Stimulated activated CD4-positive, alpha-beta T cell treated with anti-CD3 and anti-CD28 coated beads, Interleukin-15, amount 100 ng/mL, for 1 hour (primary cell): ENCODE measurements at places on chromosomes 1 and 21.

DNA sequence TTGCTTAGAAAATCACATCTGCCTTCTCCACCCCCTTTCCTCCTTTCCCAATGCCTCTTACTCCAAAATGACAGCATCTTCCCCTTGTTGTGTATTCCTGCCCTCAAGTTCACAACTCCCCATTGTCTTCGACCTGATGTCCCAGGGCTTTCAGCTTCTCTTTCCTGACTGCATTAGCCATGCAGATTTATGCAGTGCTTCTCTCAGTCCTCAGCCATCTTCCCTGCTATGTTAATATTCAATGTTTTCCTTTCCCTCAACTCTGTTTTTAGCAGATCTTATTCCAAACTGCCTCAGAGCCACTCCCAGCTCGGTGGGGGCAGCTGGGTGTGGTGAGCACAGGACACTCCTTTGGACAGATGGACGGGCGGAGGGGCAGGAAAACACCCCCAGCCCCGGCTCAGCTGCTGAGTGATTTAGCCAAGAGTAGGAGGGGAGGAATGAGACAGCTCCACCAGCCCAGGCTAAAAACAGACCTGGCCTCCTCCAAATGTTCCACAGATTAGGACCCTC is 71.0 kb downstream of the CD2 start:
- no peak for DNase-seq

- DNase-seq = peak; percentile 33
These were observed 40.4 kb upstream of the EIF4G3 start for GRCh38 chr1:21216835-21217811.

GRCh38 chr1:221294242-221294641 is 415.0 kb downstream of the HLX start:
- no peak for DNase-seq

GRCh38 chr1:232376632-232377493 is 253.1 kb downstream of the SIPA1L2 start:
- DNase-seq = no peak

GRCh38 chr1:55215194-55216021 is at the start of gene USP24:
Gene USP24, minus strand, starts transcription at chr1:55215364. Its CDS starts 251 bp downstream, at chr1:55215113.
- peak; percentile 62 for DNase-seq

- no peak for DNase-seq
These were observed 601.1 kb downstream of the USP25 start for GRCh38 chr21:16330908-16331268.

- DNase-seq = no peak
These were observed 238.5 kb downstream of the TTLL7 start for GRCh38 chr1:83760226-83761021.

DNA sequence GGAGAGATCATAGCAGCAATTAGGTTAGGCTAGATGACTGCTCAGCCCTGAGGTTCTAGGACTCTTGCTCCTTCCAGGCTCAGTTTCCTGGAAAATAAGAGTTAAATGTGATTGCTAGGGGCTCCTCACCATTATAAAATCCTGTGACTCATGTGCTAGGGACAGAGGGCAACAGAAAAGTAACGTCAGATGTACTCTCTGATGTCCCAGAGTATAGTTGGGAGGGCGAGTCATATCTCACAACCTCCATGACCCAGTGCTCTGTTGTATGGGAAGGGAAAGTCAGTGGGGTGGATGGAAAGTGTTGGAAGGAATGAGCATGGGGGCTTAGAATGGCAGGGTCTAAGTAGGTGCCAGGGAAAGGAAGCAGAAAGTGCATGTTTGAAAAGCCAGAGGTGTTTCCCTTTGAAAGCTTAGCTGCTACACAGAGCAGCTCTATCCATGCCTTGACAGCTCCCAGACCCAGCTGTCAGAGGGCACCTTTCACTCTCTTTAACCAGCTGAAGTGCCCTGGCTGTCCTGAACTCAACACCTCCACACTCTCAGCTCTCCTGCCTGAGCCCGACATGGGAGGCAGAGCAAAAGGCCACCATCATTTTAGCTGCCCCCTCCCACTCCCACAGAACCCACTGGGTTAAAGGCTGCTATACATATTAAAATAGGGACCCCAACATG is 11.6 kb downstream of the GJA5 start:
- DNase-seq = no peak

DNA sequence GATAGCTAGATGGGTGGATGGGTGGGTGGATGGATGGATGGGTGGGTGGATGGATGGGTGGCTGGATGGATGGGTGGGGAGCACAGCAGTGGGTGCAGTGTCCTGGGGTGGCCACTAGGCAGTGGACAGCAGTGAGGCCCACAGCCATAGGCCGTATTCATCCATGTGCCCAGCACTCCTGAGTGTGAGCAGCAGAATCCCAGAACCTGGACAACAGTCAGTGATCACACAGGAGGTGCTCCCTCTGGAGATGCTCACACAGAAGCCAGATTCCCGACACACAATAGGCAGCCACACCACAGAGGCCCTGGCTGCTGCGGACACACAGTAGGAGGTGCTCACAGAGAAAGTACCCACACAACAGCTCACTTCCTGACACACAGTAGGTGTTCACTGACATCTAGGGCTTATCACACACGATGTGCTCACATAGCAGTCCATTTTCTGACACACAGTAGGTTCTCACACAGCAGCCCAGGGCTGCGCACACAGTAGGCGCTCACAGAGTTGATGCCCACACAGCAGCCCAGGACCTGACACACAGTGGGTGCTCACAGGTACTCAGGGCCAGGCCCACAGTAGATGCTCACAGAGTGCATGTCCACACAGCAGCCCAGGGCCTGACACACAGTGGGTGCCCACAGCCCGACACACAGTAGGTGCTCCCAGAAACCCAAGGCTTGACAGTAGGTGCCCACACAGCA is 64.0 kb downstream of the RAP1GAP start:
- DNase-seq = no peak

- DNase-seq = no peak
These were observed 17.2 kb upstream of the RCSD1 start for GRCh38 chr1:167612587-167613385.

DNA sequence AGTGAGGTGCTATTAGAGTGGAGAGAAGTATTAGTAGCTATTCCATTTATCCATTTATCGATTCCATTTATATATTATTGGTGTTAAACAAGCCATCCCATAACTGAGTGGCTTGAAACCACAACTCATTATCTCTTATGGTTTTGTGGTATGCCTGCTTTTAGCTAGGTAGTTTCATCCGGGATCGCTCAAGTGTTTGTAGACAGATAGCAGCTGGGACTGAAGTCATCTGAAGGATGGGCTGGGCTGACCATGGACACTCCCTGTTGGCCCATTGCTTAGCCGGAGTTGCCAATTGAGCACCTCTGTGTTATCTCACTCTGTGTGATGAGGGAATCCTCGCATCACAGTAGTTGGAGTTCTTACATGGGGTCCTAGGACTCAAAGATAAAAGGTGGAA is 622.5 kb downstream of the PLA2G4A start:
- DNase-seq = no peak

DNA sequence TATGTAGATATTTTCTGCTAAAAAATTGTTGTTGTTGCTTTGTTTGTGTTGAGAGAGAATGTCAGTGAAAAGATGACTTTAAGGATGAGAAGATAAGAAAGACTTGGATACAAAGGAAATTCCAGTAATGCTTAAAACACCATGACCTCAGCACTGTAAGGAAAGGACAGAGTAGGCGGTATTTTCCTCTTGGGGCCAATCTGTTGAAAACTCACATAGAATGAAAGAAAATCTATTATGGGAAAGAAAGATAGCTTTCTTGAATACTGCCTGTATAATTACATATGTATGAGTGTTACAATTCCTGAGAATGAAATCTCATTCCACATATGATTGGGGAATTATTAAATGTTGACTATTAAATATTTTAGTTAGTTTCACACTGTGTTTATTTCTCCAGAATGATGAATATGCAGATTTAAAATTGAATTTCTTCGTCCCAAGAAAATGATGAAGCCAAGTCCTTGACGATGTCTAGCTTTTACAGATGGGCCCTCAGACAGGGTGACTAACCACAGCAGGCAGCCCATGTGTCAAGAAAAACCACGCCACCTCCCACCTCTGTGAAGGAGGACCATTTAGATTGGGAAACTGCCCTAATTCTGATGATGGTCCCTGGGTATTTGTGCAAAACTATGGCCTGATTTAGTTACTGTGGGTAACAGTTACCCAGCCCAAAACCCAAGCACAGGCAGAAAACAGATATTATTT is 49.7 kb upstream of the LMO4 start:
- DNase-seq = no peak

- no peak for DNase-seq
These were observed 13.3 kb downstream of the H6PD start for GRCh38 chr1:9247894-9248293.

DNA sequence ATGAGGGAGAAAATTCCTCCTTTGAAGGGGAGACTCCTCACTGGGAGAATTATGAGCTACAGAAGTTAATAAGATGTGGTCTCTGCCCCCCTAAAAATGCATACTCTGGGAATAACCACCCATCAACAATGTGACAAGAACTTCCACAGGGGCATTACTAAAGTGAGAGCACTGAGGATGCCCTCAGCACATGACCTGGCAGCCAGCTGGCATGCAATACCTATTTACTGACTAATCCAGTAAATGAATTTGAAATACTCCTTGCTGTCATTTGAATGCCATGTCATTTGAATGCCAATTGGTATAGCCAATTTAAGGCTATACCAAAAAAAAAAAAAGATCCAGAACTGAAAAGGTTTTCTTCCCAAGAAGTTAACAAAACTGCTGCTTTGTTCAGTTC is 30.8 kb downstream of the PLPP3 start:
- DNase-seq = no peak

GRCh38 chr1:157326173-157326859 is 188.1 kb upstream of the ETV3 start:
- no peak for DNase-seq

DNA sequence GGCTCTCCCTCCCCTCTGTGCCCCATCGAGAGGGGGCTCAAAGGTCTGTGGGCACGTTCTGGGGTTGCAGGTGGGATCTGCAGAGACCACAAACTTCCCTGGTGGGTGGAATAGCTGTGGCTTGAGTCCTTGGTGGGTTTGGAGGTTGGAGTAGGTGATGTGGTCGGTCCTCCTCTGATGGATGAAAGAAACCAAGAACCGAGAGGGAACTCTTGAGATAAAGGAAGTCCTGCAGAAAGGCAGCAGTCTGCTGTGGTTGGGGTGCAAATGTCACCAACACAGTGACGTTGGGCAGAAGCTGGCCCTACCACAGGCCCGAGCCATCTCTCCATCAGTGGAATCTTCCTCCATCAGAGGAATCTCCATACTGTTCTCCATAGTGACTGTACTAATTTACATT is 171.8 kb downstream of the FCRL5 start:
- no peak for DNase-seq

- DNase-seq = no peak
These were observed 15.1 kb downstream of the PAX7 start for GRCh38 chr1:18645747-18646090.

DNA sequence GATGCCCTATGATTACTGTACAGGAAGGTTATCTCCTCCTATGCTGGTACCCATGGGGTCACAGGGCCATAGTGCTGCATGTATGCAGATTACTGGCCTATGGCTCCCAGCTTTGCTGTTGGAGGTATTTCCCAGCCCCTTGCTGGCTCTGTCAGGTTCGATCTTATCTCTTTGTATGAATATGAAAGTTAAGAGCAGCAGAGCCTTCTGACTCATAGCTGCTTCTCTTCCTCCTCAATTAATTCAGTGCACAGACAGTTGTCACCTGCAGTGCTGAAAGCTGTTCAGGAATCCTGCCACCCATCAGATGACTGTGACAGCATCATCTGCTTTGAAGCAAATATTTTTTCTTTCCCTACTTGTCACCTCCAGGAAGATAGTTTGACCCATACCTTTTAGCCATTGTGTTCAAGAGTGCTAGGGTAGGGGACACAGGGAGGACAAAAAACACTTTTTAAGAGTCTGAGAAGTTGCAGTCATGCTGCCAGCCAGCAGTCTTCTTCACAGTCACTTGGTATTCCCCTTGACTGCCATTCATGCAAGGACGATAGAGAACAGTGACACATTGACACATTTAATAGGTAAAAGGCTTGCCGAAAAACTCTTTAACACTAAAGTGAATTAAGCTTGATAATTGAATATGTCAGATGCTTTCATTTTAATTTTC is 73.1 kb downstream of the KIF1B start:
- no peak for DNase-seq

DNA sequence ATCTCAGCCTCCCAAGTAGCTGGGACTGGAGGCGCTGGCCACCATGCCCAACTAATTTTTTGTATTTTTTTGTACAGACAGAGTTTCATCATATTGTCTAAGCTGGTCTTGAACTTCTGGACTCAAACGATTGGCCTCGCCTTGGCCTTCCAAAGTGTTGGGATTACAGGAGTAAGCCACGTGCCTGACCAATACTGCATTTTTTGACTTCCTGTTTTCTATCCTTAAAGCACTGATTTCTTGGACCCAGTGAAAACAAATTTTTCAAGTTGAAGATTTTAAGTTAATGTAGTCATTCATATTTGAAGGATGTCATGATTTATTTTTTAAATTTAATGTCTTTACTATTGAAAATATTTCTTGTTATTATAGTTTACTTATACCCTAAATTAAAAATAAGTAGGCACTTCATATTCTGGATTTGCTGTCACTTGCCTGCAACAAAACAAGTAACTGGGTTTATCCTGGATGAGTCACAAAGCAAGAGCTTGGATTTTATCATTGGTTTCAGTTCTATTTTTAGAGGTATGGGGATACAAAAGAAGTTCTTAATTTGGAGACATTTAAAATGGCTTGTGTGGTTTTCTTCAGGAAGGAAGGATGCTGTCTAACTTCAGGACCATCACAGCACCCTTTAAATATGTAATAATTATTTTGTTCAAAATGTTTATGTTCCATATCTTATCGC is 2.2 kb upstream of the VPS45 start:
- no peak for DNase-seq

DNA sequence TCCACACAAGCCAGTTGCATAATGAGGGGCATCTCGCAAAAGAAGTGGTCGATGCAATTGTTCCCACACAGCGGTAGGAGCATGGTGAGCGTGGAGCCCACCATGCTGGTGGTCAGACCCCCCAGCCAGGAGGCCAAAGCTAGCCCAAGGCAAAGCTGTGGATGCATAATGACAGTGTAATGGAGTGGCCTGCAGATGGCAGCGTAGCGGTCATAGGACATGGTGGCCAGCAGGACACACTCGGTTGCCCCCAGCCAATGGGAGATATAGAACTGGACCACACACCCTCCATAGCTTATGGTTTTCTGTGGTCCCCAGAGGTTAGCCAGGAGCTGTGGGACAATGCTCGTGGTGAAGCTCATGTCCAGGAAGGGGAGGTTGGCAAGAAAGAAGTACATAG is 4.3 kb downstream of the OR2C3 start:
- DNase-seq = no peak

DNA sequence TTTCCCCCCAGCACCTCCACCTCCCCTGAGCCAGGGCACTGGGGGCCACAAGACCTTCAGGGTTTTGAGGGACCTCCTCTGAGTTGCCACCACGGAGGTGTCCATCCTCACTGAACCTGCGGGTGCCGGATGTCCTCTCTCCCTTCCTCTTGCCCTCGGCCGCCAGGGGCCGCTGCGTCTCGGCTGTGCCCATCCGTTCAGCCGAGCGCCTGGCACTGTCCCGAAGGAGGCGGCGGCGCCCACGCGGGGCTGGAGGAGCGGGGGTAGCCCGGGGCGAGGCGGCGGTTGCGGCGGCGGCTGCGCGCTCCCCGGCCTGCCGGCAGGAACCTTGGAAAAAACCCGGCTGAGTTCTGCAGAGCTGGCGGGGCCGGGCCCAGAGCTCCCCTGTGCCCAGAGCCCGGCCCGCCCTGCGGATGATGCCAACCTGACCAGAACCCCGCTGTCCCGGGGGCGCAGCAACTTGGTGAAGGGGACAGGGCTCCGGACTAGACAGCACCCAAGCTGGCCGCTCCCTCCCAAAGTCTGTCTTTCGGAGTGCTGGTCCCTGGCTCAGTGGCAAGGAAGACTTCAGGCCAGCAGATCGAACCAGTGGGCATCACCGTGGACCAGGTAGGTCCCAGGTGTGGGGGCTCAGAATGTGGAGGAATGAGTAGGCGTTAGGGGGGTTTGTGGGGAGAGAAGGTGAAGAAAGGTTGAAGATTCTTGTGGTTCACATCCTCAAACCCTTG is 3.7 kb upstream of the PPM1J start:
- DNase-seq = peak; percentile 50
